ENCODE measurements at places on chromosomes 11 and 22.

GRCh38 chr22:38924347-38924952, 33.0 kb upstream of the APOBEC3A start:
- peak; percentile 86 for DNase-seq

- DNase-seq: no peak
Observed at GRCh38 chr11:72085621-72086351, 5.1 kb downstream of the LRRC51 start.

- DNase-seq: no peak
Observed at GRCh38 chr11:119712459-119713358, 16.3 kb downstream of the NECTIN1 start.

- DNase-seq: no peak
Observed at GRCh38 chr11:43997022-43997660, 50.6 kb upstream of the ACCSL start.

GRCh38 chr11:125685228-125685627, 4.6 kb upstream of the ACRV1 start:
- no peak for DNase-seq

DNA sequence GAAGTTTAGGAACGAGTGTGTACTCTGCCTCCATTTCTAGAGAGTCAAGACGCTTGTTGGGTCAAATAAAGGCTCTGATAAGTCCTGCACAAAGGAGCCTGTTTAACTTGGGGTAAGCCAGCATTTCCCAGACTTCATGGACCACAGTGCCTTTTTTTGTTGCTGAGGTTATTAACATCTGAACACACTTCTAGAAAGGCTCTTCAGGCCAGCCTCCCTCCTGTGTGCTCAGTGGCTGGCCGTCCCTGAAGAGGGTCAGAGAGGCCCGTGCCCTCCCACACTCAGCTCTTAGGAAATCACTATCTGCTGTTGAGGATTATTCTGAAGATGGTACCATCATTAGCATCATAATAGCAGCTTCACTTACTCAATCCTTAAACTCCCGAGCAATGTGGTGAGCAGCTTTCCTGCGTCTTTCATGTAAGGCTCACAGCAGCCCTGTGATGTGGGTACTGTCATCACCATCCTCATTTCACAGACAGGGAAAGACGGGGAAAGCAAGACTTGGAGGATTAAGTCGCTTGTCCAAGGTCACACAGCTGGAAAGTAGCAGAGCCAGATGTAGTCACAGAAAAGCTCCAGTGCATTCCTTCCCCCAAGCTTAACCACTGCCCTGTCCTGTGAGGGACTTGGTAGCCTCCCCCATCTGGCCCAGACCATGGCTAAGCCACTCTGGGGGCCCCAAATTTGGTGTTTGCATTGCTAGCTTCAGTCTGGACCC, 71.3 kb downstream of the TSPAN18 start:
- DNase-seq: no peak

DNA sequence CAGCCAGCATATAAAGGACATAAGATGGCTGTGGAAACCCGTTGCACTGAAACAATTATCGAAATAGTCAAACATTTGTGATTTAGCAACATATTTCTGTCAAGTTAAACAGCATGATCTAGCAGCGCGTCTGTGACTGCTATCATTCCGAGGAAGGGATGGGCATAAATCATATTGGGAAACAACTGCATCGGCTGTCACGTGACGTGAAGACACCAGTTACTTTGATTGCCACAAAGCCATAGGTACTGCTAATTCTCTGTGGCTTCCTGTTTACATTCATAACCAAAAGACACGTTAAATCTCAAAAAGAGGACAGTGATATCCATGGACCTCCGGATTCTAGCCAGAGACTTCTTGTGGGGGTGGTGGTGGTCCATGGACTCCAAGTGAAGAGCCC, 87.8 kb downstream of the CACNA1I start:
- no peak for DNase-seq

DNA sequence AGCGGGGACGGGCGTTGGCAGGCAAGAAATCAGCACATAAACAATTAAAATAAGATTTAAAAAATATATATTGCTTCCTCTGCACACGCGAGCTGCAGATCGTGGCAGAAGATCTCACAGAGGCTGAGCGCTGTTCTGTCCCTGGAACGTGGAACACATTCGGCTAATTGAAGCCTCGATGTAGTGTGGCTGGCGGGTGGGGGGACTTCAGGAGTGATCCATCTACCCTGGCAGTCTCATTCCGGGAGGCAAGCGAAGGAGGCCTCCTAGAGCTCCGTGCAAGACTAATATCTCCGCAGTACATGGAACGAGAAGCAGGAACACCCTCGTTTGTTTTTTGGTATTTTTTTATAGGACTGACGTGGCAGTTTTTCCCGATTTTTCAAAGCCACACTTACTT, 402.4 kb downstream of the MN1 start:
- DNase-seq: no peak

DNA sequence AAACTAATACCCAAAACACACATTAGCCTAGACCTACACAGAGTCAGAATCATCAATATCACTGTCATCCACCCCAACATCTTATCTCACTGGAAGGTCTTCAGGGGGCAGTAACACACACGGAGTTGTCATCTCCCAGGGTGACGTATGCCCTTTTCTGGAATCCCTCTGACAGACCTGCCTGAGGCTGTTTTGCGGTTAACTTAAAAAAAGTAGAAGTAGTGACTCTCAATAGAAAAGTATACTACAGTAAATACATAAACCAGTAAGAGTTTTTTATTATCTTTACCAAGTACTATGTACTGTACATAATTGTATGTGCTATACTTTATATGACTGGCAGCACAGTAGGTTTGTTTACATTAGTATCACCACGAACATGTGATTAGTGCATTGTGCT, 80.5 kb downstream of the PGR start:
- no peak for DNase-seq

- peak; percentile 49 for DNase-seq
Observed at GRCh38 chr11:129021295-129021694, 78.6 kb upstream of the TP53AIP1 start.

DNA sequence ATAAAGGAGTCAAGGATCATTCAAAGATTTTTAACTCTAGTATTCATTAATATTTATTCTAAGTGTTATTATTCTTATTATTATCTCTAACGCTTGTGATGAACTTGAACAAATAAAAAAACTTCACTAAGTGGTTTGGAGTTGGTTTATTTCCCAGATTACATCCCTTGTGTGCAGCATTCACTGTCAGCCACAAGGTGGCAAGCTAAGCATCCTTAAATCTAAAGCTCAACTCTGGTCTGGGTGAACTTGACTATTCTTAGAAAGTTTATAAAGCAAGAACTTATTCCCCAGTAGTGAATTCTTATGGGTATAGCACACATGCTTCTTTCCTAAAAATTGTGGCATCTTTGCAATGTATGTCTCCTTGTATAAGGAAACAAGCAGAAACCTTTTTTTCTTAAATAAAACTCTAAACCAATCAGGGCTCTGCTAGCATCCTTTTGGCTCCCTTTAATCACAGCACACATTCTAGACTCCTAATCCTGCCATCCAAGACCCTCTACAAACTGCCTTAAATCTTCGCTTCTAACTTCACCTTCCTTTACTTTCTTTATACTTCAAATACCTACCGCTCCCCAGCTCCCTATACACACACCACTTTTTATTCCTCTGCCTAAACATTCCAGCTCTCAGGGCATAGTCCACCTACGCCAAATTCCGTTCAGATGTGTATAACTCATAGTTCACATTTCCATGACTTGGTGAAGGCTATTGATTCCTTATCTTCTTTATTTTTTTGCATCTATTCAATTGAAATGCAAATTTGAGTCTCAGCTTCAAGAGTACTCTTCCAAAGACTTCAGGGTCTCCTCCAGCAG, 1068.8 kb downstream of the DLG2 start:
- peak; percentile 61 for DNase-seq

DNA sequence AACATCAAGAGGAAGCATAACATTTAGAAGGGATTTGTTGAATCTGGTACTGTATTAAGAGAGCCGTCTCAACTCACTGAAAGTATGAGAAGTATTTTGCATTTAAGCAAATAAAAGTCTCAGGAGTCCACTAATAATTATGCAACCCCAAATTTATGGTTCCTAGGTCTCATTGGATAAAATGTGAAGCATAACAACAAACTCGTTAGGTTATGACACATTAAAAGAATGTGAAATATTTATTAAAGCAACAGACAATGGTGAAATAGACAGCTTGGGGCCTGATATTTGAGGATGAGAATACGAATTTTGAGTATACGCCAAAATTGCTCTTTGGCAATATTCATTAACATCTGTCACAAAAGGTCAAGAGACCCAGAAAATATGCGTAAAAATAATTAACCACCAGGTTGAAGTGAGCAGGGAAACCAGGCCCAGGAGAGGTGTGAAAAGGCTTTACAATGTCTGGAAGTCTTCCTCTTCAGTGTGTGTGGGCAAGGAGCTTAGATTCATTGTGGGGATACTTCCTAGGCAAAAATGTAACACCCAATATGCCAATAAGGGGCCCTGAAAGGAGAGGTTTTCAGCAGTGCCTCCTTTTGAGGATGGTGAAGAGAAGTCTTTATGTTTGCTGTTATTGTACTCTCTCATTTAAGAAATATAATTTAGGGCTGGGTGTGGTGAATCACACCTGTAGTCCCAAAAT, 89.2 kb downstream of the FDX1 start:
- DNase-seq: no peak

GRCh38 chr11:108965306-108966001, 300.6 kb downstream of the DDX10 start:
- no peak for DNase-seq

DNA sequence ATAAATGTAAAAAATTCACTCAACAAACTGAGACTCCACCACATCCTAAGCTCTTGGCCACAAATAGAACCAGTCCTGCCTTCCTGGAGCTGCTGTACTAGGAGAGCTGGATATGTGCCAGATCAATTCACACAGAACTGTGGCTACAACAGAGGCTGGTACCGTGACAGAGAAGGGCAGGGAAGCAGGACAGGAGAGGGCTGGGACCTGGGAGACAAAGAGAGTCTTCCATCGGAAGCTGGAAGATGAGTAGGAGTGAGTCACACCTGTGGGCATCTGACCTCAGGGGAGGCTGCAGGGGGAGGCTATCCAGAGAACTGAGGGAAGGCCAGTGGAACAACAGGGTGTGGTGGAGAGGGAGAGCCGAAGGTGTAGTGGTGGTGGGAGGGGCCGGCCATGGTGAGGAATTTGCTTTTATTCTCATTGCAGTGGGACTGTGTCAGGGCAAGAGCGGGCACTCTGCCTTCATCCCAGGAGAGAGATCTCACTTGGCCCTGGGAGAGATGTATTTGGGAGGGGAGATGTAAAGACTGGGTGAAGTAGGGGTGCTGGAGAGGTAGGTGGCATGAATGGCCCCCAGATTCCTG, 1.9 kb upstream of the LTBP3 start:
- DNase-seq: peak; percentile 69

DNA sequence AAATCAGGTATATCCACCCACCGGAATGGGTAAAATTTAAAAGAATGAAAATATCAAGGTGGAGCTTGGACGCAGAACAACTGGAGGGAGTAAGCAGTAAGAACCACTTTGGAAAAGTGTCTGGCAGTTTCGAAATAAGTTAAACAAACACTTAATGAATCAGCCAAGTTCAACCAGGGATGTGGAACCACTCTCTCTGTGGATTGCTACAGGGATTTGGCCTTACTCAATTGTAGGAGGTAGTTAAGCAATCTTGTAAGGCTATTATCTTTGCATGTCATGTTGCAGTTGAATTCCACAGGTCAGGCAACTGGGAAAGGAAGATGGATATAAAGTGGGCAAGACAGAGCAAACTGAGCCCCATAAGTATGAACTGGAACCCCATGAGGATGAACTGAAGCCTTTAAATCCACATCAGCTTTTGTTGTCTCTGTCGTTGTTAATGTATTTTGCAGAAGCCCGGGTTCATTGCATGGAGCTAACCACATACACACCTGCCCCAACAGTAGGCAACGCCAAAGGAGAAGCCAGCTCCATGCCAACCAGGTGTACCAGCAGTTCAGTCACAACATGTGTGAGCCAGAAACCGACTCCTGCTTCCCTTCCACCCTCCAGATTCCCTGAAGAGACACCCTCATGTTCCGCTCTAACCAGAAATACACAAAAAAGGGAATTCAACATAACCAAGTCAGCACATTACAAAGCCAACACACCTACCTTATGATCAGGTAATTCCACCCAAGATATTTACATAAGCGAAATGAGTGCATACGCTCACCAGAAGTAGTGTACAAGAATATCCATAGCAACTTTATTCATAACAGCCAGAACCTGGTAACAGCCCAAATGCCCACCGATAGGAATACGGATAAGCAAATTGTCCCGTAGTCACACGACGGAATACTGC, 8.0 kb upstream of the SLC43A3 start:
- no peak for DNase-seq

DNA sequence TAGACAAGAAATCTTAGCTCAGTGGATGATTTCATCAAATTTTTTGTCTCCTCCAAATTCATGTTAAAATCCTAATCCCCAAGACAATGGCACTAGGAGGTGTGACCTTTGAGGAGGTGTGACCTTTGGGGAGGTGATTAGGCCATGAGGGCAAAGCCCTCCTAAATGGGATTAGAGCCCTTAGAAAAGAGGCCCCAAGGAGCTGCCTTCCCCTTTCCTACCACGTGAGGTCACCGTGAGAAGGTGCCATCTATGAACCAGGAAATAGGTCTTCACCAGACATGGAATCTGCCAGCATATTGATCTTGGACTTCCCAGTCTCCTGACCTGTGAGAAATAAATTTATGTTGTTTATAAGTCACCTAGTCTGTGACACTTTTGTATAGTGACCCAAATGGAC, 138.7 kb downstream of the TRIM29 start:
- DNase-seq: peak; percentile 46

GRCh38 chr11:7846003-7846402, 49.3 kb upstream of the OR5P2 start:
- no peak for DNase-seq

DNA sequence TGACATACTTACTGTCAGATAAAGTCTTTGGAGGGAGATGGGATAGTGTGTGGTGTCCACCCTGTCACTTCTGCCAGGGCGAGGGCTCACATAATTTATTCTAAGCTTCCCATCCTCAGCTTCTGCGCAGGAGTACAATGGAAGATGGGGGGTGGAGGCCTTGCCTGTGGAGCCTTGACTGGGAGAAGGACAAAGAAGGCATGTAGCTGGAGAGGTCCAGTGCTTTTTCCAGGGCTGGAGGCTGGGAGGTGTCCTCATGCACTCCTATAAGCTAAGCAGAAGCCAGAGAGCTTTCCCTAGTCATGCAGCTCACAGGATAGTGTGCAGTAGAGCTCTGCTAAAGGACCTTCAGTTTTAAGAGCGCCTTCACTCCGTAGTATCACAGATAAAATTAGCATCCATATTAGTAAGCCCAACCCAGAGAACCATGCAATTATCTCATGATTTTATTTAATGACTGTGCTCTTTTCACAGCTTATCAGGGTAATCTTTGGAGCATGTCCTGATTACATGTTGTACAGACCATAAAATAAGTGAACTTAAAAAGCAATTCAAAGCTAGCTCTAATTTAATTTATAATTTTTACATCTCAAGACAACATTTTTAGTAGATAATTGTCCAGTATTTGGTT, 148.3 kb downstream of the TEAD1 start:
- no peak for DNase-seq

- DNase-seq: no peak
Observed at GRCh38 chr11:111045407-111045803, 200.1 kb upstream of the POU2AF2 start.

GRCh38 chr22:17984114-17984513, 40.2 kb downstream of the MICAL3 start:
- DNase-seq: no peak

- DNase-seq: no peak
Observed at GRCh38 chr11:45933131-45933831, 10.8 kb downstream of the LARGE2 start.

GRCh38 chr11:70539360-70540095, 141.2 kb downstream of the CTTN start:
- DNase-seq: no peak

Data from HT-29 (cell line).